ENCODE measurements at places on chromosomes 7 and 10.

GRCh38 chr10:132535065-132535651, 2.4 kb upstream of the INPP5A start:
- DNase-seq: no peak

DNA sequence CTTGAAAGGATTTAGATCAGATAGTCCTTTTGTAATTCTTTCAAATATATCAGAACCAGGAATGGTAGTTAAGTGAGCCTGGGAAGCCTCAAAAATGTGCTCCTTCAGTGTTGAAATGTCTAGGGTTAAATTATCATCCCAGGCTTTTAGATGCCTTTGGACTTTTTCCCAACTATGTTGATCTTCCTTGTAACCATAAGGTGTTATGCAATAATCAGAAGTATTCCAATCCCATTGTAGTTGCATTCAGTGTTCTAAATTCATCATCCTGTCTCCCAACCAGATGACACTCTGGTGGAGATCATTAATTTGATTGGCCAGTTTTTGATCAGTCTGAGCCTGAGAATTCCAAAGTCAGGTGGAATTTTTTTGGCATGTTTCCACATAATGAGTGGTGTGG, 35.1 kb upstream of the AKR1C2 start:
- DNase-seq: no peak

DNA sequence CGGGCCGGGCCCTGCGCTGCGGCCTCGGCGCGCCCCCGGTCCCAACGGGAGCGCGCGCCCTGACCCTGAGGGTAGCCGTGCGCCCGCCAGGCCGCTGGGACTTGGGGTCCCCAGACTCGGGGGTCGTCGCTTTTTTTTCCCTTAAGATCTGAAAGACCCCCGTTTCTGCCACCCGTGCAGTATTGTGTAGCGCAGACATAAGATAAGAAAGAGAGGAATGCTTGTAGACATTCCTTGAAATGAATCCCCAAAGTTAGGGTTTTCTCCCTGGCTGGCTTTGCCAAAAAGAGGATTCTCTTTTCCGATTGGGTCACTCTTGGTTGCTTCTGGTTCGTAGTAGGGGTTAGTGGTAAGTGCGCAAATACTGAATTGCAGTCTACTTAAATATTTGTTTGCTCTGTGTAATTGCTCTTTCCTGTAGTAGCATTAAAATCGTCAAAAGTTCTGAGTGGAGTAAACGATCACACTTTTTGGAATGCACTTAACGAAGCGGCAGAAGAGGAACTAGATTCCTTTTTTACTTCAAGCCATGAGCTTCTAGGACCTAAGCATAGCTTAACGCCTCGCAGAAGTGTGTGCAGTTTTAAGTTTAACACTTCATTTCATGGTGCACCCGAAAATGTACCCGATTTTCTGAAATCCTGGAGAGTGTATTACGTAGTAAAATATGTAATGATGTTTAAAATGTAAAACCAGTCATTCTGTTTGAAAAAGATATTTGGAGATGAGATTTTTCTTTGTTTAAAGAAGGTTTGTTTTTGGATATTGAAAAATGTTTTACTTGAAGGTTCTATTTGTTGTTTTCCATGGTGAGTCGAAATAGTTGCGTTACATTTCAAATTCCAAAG, 1.3 kb downstream of the CUL1 start:
- DNase-seq: no peak

GRCh38 chr7:85290269-85290668, 103.4 kb upstream of the SEMA3D start:
- DNase-seq: no peak

GRCh38 chr7:45108863-45109262, 2.6 kb downstream of the TBRG4 start:
- no peak for DNase-seq

- DNase-seq: no peak
Observed at GRCh38 chr7:46494028-46494427, 573.0 kb upstream of the IGFBP3 start.

- no peak for DNase-seq
Observed at GRCh38 chr10:43754569-43755260, 106.0 kb upstream of the ZNF32 start.
